ENCODE measurements at places on chromosomes 12 and 14. TPM values are rescaled to one million over a fixed set of nuclear protein-coding genes. Genes with fewer than 3 reads are reported as not detected.

The CLEC9A gene
- not detected for total RNA-seq

The DBX2 gene
- total RNA-seq = not detected

The FOXG1 gene
- not detected for total RNA-seq

GRCh38 chr12:118436002-118436730, 59.8 kb downstream of the SUDS3 start:
- peaks cover under 1% of the 10 kb centered on the region for H3K27me3 ChIP-seq
- no peak overlapping the region for H3K4me3 ChIP-seq
- DNase-seq = no peak
- no peaks in the 10 kb centered on the region for H3K36me3 ChIP-seq
- H3K4me1 ChIP-seq = no peaks in the 10 kb centered on the region

DNA sequence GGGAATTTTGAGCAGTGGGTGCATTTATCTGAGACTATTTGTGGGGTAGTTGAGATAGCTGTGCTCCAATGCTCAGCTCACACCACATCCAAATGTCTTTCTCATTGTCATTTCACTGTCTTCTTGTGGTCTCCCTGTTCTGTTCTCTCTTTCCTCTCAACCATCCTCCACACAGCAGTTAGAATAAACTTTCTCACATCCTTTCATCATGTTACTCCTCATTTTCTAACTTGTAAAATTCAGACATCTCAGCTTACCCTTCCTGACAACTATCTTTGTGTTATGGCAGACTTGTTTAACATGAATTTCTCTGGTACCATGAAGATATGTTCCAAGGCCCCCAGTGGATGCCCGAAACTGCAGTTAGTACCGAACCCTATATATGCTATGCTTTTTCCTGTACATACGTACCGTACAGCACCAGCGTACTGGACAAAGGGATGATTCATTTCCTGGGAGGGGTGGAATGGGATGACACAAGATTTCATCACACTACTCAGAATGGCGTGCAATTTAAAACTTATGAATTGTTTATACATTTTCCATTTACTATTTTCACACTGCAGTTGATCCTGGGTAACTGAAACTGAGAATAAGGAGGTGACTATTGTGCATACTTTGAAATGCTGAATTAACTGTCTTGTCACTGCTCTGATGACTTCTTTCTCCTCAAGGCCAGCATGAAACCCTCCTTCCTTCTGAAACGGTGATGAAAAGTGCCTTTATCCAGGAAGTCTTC, 177.1 kb upstream of the SLC38A2 start:
- peak overlapping the region; percentile 92 for H3K27ac ChIP-seq
- peak overlapping the region; percentile 55 for H3K4me3 ChIP-seq
- H3K36me3 ChIP-seq = peaks cover 36% of the 10 kb centered on the region
- H3K4me1 ChIP-seq = peaks cover 56% of the 10 kb centered on the region
- no peaks in the 10 kb centered on the region for H3K27me3 ChIP-seq

GRCh38 chr14:54570631-54571415, 3.9 kb downstream of the SAMD4A start:
- peaks cover 41% of the 10 kb centered on the region for H3K27me3 ChIP-seq
- peaks cover 18% of the 10 kb centered on the region for H3K36me3 ChIP-seq
- H3K4me3 ChIP-seq = no peak overlapping the region
- no peak overlapping the region for H3K27ac ChIP-seq
- no peak for DNase-seq

DNA sequence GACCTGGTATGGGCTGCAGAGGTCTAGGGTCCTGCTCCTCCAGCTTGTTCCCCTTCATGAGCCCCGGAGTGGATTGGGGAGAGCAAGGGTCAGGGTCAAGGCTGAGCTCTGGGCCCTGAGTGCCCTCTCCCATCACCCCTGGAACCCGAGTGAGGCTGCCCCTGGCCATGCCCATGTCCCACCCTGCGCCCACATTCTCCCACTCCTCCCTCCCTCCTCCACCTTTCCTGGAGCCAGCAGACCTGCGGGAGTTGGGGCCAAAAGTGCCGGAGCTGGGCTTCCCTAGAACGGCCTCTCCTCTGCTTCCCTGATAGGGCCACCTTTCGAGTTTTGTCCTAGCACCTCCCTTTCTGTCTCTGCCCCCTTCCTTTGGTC, 590 bp downstream of the SCNN1A start:
- peaks cover 36% of the 10 kb centered on the region for H3K4me1 ChIP-seq
- peaks cover 2% of the 10 kb centered on the region for H3K27me3 ChIP-seq
- no peak overlapping the region for H3K4me3 ChIP-seq
- DNase-seq = no peak

- no peaks in the 10 kb centered on the region for H3K4me1 ChIP-seq
- H3K36me3 ChIP-seq = no peaks in the 10 kb centered on the region
- no peak overlapping the region for H3K4me3 ChIP-seq
- H3K27me3 ChIP-seq = peaks cover 2% of the 10 kb centered on the region
- no peak for DNase-seq
These were observed 106.0 kb downstream of the KIF26A start for GRCh38 chr14:104244221-104245011.

GRCh38 chr12:39620659-39621658, 1.4 kb upstream of the ABCD2 start:
- H3K4me3 ChIP-seq = no peak overlapping the region
- no peak overlapping the region for H3K27ac ChIP-seq
- H3K36me3 ChIP-seq = peaks cover 19% of the 10 kb centered on the region
- DNase-seq = peak; percentile 78
- H3K27me3 ChIP-seq = no peaks in the 10 kb centered on the region

GRCh38 chr14:53735916-53736315, 220.7 kb downstream of the BMP4 start:
- H3K4me3 ChIP-seq = no peak overlapping the region
- no peaks in the 10 kb centered on the region for H3K36me3 ChIP-seq
- DNase-seq = no peak
- no peak overlapping the region for H3K27ac ChIP-seq

DNA sequence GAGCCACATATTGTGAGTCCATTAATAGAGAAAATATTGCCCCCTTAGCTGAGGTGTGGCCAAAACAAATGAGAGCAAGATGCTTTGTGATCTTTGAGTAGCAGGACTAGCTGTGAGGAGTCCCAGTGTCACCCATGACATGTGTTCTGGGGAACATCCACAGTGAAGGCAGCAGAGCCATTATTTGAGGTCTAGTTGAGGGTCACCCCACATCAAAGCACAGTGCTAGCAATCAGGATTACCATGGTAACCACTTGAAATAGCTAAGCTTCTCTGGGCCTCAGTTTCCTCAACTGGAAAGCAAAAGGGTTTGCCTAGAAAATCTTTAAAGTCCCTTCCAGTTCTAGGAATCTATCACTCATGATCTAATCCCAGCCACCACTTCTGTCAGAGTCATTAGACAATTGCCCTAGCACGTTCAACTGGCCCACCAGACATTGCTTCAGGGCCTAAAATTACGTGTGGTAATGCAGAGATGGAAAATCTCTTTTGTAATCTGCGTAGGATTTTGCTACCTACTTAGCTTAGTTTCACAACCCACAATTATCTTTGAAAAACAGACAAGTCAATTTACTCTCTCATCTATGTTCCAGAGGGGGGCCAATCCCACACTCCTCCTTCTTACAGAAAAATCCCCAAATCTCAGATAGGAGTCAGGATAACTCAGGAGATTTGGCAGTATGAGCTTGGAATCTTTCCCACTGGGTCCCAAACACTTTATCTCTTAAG, 251.2 kb upstream of the EGLN3 start:
- H3K4me3 ChIP-seq = no peak overlapping the region
- H3K27ac ChIP-seq = no peak overlapping the region
- peaks cover 2% of the 10 kb centered on the region for H3K27me3 ChIP-seq
- peaks cover 6% of the 10 kb centered on the region for H3K4me1 ChIP-seq
- no peak for DNase-seq
- no peaks in the 10 kb centered on the region for H3K36me3 ChIP-seq

DNA sequence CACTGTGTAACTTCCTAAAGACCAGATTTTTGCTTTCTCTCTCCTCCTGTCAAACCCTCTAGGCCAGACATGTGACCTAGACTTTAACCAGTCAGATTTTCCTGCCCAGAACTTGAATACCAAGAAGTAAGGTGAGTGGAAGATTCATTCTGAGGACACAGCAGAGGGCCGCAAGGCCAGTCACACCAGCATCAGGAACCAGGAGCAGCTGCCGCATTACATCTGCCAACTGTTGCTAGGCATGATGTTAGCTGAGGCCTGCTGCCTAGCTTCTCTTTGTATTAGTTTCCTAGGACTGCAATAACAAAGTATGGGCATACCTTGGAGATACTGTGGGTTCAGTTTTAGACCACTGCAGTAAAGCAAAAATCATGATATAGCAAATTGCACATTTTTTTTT, 101.9 kb upstream of the BMP4 start:
- no peak for DNase-seq
- no peak overlapping the region for H3K27ac ChIP-seq
- H3K36me3 ChIP-seq = no peaks in the 10 kb centered on the region
- H3K4me1 ChIP-seq = no peaks in the 10 kb centered on the region
- no peak overlapping the region for H3K4me3 ChIP-seq
- no peaks in the 10 kb centered on the region for H3K27me3 ChIP-seq

DNA sequence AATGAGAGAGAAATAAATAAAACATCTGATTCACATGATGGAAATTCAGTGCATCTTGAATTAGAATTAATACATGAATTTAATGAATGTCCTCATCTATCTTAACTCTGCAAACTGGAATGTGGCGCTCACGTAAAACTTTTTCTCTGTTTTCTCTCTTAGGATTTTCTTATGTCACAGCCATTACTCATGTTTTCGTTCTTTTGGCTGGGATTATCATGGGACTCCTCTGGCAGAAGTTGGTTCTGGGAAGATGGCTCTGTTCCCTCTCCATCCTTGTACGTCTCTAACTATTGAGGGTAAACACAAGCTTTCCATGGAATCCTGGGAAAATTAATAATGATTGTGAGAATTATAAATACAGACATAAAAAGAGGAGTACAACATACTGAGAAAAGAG, 5.0 kb downstream of the CLEC12B start:
- H3K36me3 ChIP-seq = no peaks in the 10 kb centered on the region
- H3K27ac ChIP-seq = no peak overlapping the region
- H3K4me1 ChIP-seq = no peaks in the 10 kb centered on the region
- H3K27me3 ChIP-seq = peaks cover 49% of the 10 kb centered on the region
- no peak overlapping the region for H3K4me3 ChIP-seq
- no peak for DNase-seq

DNA sequence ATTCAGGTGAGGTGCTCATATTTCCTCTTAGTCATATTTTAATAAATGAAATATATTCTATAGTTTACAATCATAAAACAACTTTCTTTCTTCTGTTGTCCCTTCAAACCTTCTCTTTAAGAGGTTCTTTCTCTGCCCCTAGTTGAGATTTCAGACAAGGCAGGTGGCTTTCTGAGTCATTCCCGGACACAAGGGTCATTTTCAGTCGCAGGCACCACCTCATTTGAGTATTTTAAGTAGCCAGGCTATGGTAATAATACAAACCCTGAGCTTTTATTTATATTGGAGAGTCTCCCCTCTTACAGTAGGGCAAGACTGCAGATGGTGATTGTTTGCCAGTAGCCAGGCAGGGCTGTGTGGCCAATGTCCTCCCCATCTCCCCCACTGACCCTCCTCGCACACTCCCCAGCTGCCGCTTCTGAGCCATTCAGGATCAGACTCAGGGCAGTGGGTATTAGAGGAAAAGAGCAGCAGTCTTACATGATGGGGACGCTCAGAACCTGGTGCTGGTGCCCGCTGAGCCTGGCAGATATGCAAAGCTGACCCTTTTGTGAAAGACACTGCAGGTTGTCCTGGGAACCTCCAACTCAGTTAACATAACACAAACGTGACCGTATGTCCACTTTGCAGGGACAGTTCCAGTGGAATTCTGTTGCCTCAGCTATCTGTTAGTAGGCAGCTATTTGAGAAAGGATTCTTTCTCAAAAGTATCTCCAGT, 101.1 kb upstream of the BCL2L14 start:
- no peaks in the 10 kb centered on the region for H3K27me3 ChIP-seq
- H3K36me3 ChIP-seq = peaks cover 9% of the 10 kb centered on the region
- no peak overlapping the region for H3K4me3 ChIP-seq
- DNase-seq = no peak
- H3K4me1 ChIP-seq = peaks cover 1% of the 10 kb centered on the region
- H3K27ac ChIP-seq = no peak overlapping the region

DNA sequence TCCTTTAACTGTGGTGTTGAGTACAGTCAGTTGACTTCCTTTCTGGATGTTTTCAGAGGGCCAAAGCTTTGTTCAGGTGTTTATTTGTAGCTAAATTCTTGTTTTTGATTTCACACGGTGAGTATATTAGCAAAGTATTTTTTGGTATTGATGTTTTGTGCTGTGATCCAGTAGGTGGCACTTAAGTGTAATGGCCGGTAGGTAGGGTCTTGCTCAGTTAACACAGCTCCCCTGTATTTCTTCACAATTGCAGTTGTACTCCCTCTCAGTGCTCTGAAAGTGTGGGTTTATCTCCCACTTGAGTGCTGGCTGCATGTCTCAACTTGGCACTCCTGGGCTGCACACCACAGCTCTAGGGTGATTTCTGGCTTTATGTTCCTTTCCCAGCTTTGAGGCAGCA, 339.5 kb downstream of the AEBP2 start:
- no peak overlapping the region for H3K27ac ChIP-seq
- H3K4me1 ChIP-seq = no peaks in the 10 kb centered on the region
- no peak overlapping the region for H3K4me3 ChIP-seq
- no peak for DNase-seq
- no peaks in the 10 kb centered on the region for H3K36me3 ChIP-seq

DNA sequence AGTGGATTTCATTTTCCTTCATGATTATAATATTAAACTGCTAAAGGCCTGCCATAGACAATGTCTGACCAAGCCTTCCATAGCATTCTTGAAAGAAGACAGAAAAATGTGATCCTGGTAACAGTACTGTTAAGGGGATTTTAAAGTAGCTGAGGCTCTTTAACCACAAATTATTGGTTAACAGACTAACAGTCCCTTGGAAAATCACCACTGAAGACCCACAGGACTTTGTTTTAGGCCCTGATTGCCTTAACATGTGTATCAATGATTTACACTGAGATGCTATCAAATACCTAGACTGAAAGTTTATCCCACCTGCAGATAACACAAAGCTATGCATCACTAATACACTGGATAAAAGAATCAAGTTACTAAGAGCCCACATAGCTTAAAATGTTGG, 6.0 kb downstream of the KRT79 start:
- no peak overlapping the region for H3K27ac ChIP-seq
- H3K27me3 ChIP-seq = peaks cover 4% of the 10 kb centered on the region
- H3K4me3 ChIP-seq = no peak overlapping the region
- H3K36me3 ChIP-seq = no peaks in the 10 kb centered on the region

GRCh38 chr14:52271538-52271937, 4.0 kb downstream of the PTGDR start:
- H3K4me3 ChIP-seq = no peak overlapping the region
- H3K27ac ChIP-seq = no peak overlapping the region
- no peak for DNase-seq
- peaks cover 3% of the 10 kb centered on the region for H3K36me3 ChIP-seq

Measured in activated CD8-positive, alpha-beta memory T cell treated with anti-CD3 and anti-CD28 coated beads, Interleukin-2, amount 10 ng/mL, durations not matched to agents 7 days and 5 days (primary cell).